ENCODE measurements at places on chromosomes 3 and 15.

DNA sequence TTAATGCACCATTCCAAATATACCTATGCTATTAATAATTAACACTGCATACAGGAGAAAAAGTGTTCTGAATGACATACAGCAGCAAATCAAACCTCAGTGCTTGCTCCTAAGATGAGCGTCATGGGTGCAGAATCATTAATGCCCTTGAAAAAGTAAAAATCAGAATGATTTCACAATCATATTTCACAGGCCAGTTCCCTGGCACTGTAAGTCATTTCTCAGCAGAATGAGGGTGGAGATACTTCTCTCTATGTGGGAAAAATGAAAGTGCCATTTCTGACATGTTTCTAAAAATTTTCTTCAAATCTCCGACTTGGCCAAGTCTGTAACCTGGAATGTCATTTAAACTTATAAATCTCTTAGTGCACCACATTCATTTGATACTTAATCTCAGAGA, 549.8 kb upstream of the AGTR1 start:
- DNase-seq = no peak

DNA sequence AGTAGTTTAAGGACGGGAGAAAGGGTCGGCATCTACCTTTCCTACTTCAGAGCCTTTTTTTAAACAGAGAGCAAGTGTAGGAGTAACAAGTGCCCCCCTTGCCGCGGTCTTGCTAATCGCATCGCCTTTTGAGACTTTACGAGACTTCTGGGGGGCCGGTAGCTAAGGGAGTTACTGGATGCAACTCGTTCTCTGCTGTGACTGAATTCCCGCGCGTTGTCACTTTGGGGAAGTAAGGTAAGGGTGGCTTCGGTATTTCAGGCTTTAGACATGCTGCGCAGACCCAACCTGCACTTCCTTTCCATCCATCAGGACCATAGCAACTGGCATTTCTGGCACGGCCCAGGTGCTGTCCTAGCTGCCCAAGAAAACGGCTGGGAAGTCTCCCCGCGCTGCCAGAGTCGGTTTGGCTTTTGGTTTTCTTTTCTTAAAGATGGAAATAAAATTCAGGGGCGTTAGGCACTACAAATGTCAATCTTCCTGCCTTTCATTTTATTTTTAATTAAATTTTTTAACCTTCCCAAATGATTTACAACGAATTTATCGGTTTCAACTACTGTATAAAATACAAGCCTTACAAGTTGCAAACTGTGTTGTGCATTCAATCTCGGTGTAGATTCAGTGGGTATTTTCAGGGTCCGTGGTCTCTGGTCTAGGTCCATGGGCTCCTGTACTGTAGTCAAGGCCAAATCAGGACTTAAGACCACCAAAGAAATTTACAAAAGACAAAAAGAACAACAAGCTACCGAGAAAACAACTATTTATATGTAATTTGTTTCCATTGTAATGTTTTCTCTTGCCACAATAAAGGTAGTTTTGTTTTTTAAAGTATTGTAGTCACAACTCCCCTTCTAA, 3.5 kb downstream of the MECOM start:
- no peak for DNase-seq

GRCh38 chr15:101322854-101323477, 27.9 kb upstream of the SNRPA1 start:
- no peak for DNase-seq

DNA sequence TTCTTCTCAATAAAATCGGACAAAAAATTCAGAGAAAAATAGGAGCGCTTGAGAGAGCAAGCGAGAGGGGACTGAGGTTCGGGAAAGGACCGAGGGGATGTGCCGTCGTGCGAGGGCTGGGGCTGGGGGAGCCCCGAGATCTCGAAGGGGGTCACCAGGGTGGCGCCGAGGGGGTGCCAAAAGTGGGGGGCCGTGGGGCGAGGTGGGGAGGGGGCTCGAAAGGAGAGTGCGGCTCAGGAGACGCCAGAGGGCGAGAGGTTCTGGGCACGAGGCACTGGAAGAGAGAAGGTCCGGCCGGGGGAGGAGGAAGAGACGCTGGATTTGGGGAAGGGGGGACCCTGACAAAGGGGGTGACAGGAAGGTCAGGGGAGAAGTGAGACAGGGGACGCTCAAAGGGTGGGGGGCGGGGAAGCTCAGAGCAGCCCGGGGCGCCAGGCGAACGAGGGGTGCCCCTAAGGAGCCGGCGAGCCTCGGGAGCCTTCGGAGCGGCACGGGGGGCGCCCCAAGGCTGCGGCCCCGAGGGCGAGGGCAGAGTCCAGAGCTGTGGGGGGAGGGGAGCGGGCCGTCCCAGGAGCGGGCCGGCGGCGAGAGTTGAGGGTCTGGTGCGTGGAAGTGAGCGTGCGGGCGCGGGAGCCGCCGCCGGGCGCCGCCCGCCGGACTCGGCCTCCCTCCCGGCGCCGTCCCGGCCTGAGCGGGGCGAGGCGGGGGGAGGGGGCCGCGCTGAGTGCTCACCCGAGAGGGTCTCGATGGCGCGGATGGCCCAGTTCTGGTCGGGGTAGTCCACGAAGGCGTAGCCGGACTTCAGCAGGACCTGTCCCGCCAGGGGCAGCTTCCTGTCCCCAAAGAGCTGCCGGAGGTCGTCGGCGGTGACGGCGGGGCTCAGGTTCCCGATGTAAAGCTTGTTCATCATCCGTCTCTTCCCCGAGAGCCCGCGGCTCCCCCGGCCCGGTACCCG, 514 bp downstream of the IGF2BP2 start:
- no peak for DNase-seq

- DNase-seq = no peak
These were observed 536.8 kb downstream of the CADM2 start for GRCh38 chr3:85495602-85496001.

GRCh38 chr3:88113311-88114162, 36.2 kb upstream of the C3orf38 start:
- peak; percentile 14 for DNase-seq

DNA sequence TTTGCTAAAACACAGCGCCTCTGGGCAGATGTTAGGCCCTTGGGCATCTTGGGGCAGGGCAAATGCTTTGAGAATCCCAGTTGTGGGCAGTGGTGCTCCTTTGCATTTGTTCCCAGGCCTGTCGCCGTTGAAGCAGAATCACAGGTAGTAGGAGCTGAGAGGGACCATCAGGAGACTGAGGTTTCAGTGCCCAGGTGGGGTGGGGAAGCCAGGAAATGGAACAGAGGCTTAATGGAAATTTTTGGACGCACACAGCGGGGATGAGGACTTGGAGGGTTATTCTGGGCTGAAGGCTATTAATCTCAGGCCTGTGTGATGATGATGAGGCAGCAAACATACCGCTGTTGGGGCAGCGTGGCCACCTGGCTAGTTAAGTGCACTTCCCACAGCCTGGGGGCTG, 99.5 kb downstream of the SV2B start:
- DNase-seq = no peak

GRCh38 chr3:184229394-184230080, at the start of gene VWA5B2:
TSS of gene VWA5B2 (plus strand) at chr3:184229585. CDS start at chr3:184230529, 944 bp downstream.
- DNase-seq = no peak

DNA sequence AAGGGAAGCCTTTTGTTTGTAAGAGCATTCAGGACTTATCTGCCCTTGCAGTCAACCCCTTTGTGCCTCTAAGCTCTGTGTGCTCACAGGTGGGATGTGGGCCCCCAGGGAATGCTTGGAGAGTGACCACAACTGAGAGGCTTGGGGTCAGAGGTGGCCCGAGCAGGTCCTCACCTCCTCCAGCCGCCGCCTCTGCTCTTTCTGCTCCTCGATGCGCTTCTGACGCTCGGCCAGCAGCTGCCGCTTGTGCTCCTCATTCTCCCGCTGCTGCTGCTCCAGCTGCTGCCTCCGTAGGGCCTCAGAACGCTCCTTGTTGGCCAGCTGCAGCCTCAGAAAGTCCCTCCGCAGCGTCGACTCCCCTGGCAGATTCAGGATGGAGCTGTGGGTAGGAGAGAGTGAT, 130.8 kb upstream of the SLC2A2 start:
- no peak for DNase-seq

GRCh38 chr3:159785273-159785708, 203.3 kb upstream of the IL12A start:
- no peak for DNase-seq

DNA sequence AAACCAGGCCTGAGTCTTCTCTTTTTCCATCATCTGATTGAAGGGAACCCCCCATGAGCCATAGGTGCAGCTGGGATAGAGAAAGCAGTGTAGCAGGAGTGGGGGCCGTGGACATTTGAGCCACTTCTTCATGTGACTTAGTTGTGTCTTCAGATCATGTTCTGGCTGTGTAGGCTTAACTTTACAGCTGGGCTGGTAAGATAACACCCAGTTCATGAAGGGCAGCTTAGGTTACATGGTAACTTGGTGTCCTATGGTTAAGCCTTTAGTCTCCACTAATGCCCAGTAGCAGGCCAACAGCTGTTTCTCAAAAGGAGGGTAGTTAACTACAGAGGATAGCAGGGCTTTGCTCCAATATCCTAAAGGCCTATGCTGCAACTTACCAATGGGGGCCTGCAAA, 11.4 kb upstream of the SNRPN start:
- no peak for DNase-seq

- DNase-seq = no peak
These were observed 132.1 kb downstream of the WDR76 start for GRCh38 chr15:43958861-43959330.

DNA sequence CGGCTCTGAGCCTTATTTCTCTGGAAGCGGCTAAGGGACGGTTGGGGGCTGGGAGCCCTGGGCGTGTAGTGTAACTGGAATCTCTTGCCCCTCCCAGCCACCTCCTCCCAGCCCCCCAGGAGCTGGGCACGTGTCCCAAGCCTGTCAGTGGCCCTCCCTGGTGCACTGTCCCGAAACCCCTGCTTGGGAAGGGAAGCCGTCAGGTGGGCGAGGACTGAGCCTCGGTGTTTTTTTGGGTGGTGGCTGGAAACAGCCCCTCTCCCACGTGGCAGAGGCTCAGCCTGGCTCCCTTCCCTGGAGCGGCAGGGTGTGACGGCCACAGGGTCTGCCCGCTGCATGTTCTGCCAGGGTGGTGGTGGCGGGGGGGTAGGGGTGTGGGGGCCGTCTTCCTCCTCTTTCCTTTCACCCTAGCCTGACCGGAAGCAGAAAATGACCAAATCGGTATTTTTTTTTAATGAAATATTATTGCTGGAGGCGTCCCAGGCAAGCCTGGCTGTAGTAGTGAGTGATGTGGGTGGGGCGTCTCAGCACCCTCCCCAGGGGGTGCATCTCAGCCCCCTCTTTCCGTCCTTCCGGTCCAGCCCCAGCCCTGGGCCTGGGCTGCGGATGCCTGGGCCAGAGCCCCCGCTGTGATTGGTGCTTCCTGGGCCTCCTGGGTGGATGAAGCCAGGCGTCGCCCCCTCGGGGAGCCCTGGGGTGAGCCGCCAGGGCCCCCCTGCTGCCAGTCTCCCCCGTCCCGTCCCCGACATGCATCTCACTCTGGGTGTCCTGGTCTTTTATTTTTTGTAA, 58.8 kb upstream of the GOLGA8A start:
- DNase-seq = no peak

DNA sequence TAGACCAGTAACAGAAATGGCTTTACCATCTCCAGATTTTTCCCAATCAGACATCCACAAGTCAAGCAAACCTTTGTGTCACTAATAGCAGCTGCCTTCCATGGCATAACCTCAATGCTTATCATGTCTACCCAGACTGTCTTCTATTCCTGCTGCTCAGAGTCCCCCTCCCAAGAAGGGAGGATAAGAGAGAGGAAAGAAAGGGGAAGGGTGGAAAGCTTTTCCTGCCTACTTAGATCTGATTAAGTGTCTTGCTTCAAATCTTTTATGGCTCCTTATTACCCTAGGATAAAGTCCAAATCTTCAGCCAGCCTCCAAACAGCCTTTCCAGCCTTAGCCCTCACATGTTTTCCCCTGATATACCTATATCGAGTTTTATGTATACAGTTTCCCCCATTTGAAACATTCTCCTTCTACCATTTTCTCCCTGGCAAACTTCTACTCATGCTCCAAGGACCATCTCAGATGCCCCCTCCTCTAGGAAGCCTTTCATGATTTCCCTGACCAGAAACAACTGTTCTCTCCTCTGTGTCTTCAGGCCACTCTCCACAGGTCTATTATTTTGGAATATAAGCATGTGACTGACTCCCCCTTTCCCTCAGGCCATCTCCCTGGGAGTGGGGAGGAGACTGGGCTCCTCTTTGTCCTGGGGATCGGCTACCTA, 7.9 kb upstream of the SSUH2 start:
- DNase-seq = no peak

DNA sequence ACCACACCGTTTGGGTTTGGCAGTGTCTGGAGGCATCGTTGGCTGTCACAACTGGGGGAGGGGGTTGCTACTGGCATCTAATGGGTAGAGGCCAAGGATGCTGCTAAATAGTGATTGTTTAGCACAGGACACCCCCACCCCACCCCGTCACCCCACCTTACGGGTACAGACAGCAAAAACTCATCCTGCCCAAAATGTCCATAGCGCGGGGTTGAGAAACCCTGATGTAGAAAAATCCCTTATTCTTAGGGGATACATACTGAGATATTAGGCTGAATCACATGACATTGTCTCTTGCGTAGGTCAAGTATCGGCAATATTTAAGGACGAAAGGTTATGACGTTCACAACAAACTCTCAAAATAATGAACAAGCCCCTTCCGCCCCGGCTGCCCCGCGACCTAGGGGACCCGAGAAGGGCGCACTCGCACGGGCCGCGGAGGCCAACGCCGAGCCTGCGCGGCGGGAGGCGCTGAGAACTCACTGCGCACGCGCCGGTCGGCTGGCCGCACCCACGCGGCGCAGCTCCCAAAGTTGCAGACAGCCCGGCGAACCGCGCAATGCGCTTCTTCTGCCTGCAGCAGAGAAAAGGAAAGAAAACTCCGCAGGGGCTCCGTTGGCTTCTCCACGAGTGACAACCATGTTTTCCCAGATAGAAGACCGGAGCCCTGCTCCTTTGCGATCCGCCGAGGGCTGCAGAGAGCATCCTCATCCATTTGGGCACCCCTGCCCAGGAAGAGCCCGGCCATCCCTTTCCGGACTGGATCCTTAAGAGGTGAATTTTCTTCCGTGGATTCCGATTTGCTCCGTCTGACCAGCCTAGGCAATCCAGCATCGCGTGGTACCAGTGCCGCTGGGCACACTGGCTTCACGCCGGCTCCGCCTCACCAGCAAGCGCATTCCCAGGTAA, 136.8 kb upstream of the CCDC54 start:
- DNase-seq = no peak

- DNase-seq = no peak
These were observed 599.3 kb downstream of the PYDC2 start for GRCh38 chr3:192060160-192060781.

GRCh38 chr3:107063351-107063750, 313.9 kb upstream of the CCDC54 start:
- no peak for DNase-seq

DNA sequence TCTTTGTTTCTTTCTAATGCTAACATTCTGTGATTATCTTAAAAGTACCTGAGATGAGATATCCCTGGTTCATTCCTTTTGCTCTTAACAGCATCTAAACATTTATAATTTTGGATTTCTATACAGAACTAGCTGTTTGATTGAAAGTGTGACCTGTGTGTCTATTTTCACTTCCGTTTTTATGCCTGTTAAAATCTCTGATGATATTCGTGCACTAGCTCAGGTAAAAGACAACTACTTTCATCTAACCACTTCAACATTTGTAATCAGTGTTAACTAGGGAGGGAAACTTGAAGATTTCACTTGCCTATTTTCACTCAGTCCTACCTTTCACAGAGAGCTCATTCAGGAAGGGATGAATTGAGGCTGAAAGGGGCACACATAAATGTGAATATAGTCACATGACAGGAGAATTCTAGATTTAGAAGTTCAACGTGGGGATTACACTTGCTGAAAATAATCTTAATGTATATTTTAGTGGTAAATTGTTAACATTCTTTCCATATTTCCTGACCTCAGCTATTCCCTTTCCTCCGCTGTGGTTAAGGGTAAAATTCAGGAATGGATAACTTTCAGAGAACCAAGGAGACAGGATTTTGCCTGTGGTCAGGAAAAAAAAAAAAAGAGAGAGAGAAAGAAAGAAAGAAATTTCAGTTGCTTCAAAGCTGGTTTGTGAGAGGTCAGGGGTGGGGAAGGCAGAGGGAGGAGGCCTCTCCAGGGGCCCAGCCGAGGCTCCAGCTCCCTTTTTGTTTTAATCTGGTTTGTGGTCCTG, 159.8 kb upstream of the TSC22D2 start:
- DNase-seq = no peak

Measured in thoracic aorta (tissue), 2 donors.